ENCODE measurements at places on chromosomes 7 and 10.

DNA sequence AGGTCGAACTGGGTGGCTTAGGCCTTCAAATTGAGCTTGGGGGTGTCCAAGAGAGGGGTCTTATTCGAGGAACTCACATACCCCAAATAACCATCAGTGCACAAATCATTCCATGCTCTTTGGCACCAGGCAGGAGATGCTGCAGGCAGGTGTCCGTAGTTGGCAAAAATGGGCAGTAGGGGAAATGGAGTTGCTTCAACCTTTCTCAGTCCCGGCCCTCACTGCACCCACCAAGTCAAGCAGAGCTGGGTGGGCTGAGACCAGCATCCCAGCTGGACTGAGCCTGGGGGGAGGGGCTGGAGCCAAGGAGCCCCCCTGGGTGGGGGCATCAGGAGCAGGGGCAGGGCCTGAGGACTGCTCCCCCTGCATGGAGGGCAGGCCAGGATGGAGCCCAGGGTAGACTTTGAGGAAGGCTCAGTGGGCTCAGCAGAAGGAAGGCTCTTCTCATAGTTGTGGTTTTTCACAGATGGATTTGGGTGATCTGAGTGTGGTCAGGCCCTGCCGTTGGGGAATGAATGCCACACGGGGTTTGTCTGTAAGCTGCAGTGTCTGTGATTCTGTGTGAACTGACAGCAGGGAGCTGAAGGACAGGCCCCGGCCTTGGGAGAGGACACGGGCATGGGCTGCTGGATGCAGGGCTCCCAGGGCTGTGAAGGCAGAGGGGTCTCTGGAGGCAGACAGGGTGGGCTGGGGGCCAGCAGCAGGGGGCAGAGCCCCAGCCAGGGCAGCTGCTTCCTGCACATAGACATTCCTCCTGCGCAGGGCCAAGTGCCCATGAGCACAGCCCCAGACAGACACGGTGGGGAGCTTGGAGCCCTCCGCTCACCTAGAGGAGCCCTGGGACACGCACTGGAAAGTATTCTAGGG lies 144.5 kb downstream of the ADCY1 start:
- DNase-seq = no peak

- DNase-seq = no peak
Measured at GRCh38 chr7:135966341-135967043, 10.7 kb downstream of the MTPN start.

DNA sequence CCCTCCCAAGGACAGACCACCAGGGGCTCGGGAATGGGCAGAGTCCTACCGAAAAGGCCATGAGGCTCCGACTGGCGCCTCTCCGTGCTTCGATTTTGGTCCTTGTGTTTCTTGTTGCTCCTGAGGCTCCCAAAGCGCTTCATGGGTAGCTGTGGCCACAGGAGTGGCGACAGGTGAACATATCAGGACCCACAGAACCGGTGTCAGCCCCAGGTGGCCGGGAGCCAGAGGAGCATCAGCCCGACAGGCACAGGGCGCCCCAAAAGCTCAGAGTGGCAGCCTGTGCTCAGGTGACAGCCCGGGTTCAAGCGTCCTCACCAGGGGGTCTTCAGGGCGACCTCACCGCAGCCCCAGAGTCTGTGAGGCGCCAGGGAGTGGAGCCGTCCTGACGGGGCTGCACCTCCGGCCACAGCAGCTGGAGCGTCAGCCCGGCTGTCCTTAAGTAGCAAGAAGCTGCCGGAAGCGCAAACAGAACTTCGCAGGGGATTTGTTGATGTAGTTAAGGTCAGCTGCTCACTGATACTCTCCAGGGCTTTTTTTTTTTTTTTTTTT lies 141.0 kb downstream of the PRKAG2 start:
- no peak for DNase-seq

- DNase-seq = peak; percentile 27
Measured at GRCh38 chr10:102643336-102644065, 778 bp upstream of the TRIM8 start.

DNA sequence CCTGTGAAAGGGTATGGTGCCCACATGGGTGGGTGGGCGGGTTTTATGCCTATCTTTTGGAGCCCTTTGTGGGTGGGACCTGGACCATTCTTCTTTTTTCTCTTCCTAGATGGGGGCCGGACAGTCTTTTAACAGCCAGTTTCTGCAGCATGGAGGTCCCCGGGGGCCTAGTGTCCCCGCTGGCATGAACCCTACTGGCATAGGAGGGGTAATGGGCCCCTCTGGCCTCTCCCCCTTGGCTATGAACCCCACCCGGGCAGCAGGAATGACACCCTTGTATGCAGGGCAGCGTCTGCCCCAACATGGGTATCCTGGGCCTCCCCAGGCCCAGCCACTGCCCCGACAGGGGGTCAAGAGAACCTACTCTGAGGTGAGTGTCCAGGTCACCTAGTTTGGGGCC lies 9.1 kb downstream of the ZMIZ2 start:
- DNase-seq = no peak

DNA sequence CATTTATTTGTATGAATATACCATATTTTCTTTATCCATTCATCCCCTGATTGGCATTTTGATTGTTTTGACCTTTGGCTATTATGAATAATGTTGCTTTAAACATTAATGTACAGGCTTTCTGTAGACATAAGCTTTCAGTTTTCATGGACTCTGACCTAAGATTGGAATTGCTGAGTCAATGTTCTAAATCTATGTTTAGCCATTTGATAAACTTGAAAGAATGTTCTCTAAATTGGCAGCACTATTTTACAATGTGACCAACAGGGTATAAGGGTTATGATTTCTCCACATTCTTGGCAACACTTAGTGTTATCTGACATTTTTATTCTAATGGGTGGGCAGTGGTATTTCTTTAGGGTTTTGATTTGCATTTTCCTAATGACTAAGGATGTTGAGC lies 229.7 kb upstream of the ETV1 start:
- DNase-seq = no peak

DNA sequence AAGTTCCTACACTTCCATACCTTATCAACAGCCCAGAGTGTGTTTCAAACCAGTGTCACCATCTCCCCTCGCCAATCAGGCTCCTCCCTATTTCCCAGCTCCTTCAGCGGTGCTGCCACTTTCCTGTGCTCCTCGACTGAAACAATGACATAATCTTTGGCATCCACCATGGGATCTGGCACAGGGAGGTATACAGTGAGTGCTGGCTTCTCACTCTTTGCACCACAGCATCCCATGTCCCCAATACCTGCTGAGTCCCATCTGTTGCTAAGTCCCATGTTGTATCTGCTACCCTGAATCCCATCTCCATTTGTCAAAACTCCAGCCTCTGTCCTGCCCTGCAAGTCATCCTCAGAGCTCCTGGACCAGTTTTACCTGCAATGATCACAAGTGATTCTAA lies 15.4 kb downstream of the PAXIP1 start:
- DNase-seq = no peak

- peak; percentile 14 for DNase-seq
Measured at GRCh38 chr10:118002581-118002980, 44.2 kb downstream of the RAB11FIP2 start.

DNA sequence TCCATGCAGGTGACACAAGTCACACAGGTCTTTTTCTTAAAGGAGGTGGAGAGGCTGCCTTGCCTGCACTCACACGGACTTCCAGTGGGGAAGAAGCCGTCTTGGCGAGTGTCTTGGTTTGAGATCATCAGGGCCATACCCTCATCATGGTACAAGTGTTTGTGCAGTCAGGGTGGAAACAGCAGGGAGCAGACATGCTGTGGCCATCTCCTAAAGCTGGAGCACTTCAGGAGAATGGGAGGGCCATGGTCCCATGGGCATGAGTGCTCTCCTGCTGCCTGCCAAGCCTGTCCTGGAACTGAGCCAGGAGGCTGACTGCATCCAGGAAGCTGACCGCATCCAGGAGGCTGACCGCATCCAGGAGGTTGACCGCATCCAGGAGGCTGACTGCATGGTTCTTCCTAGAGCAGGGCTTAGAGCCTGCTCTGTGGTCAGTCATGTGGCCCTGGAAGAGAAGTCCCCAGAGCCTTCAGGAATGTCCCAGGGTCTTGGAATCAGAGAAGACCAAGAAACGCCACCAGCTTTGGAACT lies 98.4 kb downstream of the ADARB2 start:
- no peak for DNase-seq

GRCh38 chr10:118974951-118975350 lies 54.6 kb upstream of the NANOS1 start:
- DNase-seq = no peak

- DNase-seq = no peak
Measured at GRCh38 chr7:915291-916218, 38.9 kb downstream of the ADAP1 start.

DNA sequence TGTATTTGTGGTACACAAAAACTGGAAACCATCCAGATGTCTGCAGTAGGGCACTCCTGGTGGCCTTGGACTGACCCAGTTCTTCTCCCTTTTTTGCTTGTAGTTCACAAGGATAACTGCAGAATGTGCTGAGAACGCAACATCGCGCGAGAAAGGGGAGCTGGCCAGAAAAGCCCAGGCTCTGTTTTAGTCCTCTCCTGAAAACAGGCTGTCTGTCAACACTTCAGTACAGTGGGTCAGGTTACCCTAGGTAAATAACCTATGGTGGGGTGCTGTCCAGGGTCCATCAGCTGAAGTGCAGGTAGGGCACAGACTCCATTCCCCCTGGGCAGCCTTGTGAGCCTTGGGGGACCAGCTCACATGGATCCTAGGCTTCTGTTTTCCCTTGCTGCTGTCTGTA lies 495.8 kb downstream of the MDFIC start:
- no peak for DNase-seq

- DNase-seq = no peak
Measured at GRCh38 chr10:34217524-34217923, 597.6 kb downstream of the PARD3 start.

DNA sequence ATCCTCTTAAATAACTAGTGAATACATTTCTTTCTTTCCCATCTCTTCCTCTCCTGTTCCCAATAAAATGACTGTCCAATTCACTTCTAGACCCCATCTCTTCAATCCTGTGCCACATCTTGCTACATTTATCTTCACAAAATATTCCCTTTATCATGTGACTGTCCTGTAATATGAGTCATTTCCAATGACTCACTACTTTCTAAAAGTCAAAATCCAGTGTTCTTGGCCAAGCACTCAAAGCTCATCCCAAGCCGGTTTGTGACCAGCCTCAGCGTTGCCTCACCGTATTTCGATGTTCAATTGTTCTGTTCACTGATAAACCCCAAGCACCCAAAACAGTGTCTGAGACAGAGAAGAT lies 104.7 kb downstream of the PARD3 start:
- DNase-seq = no peak

DNA sequence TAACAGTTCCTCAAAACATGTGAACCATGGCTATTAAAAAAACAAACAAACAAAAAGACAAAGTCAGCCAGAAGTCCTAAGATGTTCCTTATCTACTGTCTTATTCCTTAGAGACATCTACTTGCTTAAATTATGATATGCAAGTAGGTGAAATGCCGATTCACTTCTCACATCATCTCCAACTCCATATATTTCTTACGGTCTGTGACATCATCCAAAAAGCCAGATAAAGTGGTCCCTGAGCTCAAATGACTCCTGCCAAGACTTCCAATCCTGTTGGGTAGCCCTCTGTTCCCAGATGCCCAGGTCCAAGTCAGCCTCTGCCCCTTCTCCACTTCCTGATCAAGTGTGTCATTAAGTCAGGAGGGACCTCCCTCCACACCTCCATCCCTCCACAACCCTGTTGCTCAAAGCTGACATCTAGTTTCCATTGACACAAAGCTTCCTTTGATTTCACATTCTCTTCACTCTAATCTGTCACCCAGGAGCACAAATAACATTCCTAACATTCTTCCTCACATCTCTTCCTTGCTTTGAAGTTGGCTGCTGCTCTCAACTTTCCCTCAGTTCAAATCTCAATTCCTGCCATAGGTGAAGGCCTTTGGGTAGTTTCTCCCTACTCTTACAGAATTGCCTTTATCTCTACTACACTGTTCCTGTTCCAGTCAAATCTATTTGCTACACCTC lies 56.1 kb upstream of the PDLIM1 start:
- DNase-seq = no peak

DNA sequence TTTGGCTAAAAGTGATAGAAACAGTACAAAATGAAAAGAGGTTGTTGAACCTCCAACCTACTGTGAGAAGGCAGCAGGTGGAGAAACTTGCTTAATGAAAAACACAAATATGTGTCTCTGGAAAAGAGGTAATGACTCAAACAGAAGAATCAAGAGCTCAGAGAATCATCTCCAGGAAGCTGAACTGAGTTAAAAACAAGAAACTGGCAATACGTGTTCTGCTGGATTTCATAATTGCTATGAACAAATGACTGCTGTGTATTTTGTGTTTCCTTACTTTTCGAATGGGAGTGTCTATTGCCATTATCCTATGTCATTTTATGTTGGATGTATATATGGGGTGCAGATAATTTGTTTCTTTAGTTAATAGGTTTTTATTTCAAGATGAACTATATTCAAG lies 401.1 kb downstream of the DGKB start:
- no peak for DNase-seq

- no peak for DNase-seq
Measured at GRCh38 chr10:102646610-102647442, 2.5 kb downstream of the TRIM8 start.

DNA sequence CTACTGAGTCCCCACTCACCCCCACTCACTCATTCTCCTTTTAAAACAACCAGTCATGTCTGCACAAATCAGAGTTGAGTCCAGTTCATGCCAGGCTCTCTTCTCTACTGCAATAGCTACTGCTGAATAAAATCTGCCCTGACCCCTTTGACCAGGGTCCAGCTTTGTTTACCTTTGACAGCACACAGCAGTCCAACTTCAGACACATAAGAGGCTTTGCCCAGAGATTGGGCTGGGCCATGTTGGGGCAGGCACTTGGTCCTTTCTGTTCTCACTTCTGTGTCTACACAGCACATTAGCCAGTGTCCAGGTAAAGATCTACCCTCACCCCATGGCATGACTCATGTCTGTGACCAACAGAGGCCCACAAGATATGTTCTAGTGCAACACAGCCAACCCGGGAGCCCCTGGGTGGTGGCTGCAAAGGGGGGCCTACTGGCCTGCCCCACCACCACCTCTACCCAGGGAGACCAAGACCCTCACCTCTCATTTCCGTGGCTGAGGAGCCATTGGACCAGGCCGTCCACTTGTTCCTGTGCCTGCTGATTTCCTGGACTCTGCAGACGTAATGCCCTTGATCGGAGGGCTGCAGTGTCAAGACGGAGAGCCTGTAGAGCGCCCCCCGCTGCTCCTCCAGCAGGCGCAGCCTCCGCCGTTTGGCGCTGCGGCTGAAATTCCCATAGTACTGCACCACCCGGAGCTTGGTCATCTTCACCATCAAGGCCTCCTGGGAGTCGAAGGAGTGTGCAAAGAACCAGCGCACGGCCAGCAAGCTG lies 8.0 kb downstream of the VSTM4 start:
- no peak for DNase-seq

- DNase-seq = no peak
Measured at GRCh38 chr10:12684784-12685183, 316.7 kb downstream of the CCDC3 start.
